Choroid plexus epithelial cell (primary cell): ENCODE measurements at places on chromosomes 7 and 10.

GRCh38 chr7:74371381-74372341 lies 82.0 kb upstream of the GTF2IRD1 start:
- no peak for DNase-seq

DNA sequence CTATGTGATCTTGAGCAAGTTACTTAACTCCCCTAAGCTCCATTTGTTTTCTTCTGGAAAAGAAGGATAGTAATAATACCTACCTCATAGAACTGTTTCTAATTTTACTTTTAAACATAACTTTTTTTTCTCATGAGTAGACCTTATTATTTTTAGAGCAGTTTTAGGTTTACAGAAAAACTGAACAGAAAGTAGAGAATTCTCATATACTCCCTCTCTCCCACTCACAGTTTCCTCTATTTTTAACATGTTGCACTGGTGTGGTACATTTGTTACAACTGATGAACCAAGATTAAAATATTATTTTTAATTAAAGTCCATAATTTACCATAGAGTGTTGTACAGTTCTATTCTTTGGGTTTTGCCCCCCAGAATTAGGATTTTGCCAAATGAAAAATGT lies 221.3 kb upstream of the CSTF2T start:
- DNase-seq = no peak

DNA sequence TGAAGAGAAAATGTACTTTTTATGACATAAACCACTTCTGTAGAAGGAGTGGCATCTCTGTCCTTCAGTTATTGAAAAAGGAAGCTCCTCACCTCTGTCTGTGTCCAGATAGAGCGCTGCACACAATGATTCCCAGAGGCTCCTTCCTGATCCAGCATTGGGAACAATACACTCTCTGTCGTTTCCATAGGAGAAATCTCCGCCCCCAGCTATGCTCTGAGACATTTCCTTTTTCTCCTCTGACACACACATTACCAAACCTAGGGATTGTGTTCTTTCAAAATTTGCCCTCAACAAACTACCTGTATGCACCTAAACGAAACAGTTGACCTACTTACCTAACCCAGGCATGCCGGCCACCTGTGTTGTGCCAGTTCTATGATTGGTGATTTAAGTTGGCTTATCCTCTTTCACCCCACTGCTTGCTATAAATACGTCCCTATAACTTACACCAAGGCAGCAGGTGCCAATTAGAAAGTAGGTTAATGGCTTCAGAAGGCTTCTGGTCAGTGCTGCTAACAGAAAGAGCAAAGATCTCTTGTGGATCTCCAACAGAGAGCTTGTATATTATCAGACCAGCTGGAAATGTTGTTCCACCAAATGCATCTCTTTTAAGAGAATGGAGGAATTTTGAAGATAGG lies 140.1 kb upstream of the JCAD start:
- DNase-seq = no peak

DNA sequence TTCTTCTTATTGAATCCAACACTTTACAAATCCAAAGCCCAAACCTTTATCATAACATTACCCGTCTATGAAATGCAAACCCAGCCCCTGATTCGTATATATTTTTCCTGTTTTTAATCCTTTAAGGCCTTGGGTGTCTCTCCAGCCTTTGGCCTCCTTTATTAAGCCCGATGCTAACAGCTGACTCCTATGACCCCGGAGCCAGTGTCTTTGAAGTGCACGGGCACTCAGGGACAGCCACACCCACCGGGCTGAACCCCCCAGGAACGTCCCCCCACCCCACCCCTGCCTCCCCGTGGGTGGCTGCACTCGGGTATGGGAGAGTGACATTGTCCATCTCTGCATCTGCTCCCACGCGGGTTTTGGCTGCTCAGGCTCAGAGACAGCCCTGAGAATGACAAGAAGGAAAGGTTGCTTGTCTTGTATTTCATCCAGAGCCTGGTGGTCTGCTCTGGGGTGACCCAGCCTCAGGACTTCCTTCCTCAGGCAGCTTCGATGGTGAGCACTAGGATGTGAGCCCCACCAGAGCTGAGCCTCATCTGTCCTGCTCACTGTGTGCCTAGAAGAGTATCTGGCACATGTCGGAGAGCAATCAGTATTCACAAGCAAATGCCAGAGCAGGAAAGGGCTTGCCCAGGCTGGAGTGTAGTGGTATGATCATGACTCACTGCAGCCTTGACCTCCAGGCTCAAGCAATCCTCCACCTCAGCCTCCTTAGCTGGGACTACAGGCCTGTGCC lies 210.4 kb downstream of the SKIDA1 start:
- DNase-seq = peak; percentile 78

GRCh38 chr10:105615715-105616365 lies 974.8 kb downstream of the SORCS3 start:
- DNase-seq = peak; percentile 1

DNA sequence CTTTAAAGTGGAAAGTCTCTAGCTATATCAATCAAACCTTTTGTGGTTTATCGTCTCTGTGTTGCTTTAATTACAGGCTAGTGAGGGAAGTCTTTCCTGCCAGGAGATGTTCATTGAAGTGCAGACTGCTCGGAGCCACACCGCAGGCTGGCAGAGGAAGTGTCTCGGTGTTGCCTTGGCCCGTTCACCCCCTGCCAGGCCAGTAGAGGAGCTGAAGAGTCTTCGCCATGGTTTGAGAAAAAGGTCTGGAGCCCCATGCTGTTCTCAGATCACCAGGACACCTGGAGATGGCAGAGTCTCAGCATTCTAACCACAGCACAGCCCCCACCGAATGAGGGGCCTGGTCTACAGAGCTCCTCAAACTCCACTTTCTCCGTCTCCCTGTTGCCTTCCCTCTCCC lies 275.9 kb upstream of the PLPP4 start:
- no peak for DNase-seq

GRCh38 chr10:5630112-5630436 lies 36.3 kb downstream of the ASB13 start:
- no peak for DNase-seq

DNA sequence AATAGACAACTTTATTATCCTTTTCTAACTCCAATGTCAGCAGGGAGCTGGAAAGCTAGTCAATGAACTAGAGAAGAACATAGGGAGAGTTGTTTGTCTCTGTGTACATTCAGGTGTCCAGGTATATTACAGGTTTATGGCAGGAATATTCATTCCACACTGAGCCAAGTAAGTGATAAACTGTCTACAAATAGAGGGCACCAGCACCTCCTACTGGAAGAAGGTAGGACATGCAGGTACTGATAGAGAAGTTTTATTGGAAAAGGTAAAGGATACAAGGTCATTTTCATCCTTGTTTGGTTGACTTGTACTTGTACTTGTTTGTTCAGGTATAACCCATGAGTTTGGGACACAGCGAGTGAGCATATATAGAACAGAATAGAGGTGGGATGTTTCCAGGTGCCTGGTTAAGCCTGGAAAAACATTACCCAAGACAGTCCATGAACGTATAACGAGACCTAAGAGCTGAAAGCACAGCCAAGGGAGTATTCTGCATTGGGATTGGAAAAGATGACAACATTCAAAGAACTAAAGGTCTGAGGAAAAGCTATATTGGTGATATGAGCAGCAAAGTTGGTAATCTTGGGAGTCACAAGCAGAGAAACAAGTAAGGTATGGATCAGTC lies 61.4 kb upstream of the PPP1R3C start:
- DNase-seq = peak; percentile 68

DNA sequence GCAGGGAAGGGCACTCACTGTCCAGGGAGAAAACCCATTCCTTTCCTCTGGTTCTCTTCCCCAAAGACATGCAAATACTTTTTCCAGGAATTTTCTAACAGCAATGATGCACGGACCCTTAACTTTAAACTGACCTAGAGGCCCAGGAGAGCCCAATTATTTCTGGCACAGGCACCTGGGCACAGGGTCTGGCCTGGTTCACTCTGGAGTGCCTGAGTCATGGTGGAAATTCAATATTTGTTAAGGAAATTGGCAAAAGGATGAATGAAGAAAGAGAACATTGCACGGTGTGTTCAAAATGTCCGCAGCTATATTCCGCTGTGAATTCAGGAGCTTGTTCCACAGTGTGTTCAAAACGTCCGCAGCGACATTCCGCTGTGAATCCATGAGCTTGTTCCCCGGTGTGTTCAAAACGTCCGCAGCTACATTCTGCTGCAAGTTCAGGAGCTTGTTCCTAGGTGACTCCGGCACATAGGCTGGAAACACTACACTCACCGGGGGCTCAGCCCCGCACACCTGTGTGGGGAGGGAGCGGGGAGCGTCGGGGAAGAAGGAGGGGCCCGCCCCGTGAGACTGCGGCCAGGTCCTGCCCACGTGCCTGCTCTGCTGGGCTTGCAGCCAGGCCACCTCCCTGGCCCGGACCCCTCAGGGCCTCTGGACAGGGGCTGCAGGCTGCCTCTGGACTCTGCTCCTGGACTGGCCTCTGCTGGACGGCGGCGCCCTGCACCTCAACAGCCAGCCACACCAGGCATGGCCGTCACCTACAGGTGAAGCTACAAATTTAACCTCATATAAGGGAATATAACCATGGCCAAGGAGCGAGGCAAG lies 72.0 kb upstream of the FAM20C start:
- DNase-seq = no peak

DNA sequence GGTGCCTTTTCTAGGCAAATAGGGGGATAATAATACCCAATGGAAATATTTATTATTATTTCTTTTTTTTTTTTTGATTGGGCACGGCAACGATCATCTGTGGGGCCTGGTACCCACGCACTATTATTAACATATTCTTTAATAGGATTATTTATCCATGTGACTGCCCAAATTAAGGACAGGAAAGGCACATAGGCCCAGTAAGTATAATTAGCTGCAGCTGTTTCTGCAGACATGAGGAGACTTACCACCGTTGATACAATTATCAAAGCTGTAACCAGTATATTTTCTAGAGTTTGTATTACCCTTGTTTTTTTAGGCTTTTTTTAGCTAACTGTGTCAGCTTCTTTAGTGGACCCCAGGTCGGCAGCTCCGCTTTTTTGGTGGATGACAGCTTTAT lies 25.2 kb upstream of the GUSB start:
- no peak for DNase-seq

DNA sequence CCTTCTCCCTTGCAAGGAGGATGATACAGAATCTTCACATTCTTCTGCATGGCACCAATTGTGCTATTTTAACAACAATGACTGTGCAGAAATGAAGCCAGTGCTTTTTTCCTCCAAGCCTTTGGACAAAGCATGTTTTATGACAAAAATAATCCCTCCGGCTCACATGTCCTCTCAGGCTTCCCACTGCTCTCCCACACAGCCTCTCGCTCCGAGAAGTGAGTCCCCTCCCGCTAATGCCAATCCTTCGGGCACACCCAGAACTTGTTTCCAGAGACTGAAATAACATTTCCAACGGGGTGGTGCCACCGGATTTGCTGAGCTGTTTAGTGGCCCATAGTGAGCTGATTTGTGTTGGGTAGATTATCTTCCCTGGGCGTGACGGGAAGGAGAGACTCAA lies 35.8 kb downstream of the RBM17 start:
- no peak for DNase-seq

DNA sequence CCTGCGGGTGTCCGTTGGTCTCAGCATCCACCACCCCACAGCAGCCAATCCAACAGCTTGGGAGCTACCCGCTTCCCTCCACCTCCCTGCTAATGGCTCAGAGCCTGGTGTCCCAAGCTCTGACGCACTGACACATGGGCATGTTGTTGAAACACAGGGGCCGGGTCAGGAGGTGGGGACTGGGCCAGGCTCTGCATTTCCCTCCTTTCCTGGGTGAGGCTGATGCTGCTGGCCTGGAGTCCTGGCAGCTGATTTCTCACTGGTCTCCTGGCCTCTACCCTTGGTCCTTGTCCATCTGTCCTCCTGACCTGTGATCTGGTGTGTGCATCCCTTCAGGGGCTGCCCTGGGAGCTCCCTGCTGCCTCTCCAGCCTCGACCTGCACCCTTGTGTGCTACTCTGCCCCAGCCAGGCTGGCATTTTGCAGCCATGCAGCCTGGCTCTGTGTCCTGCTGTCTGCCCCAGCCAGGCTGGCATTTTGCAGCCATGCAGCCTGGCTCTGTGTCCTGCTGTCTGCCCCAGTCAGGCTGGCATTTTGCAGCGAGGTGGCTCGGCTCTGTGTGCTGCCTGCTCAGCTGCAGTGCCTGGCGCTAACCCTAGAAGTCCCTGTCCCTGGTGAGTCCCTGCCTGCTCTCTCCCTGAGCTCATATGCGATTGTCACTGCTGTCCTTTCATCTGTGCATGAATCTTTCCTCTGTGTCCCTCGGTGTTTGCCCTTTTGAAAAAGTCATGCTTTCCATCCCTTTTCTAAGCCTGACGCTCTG lies 14.0 kb downstream of the AMZ1 start:
- peak; percentile 26 for DNase-seq

- peak; percentile 80 for DNase-seq
Observed at GRCh38 chr7:155804897-155805825, 7.1 kb downstream of the SHH start.

GRCh38 chr10:71065659-71066058 lies 146.7 kb upstream of the UNC5B start:
- no peak for DNase-seq

DNA sequence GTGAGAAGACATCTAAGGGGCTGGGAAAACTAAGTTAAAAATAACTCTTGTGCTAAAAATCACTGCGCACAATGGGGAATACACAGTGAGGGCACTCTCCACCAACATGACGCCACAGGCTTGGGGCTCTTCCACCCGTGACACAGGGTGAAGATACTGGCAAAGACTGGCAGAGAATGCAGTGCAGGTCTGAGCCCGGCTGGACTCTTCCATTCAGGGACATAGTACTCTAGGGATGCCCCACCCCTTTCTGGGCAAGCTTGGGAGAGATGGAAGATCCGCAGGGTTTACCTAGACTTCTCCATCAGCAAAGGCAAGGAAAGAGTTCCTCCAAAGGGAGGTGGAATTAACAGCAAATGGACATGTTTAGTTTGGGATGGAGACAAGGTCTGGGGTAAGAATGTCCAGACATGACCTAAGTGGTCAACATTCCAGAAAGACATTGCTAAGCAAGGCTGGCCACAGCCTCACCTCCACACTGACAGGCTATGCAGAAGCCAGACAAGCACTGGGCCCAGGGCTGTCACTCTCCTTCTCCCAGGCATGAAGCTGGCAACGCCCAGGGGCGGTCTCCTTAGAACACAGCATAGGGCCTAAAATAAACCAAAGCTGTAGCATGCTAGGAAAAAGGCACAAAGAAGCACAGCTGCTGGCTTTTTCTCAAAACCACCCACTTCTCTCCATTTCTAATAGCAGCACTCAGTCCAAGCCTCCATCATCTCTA lies 28.1 kb downstream of the XPNPEP1 start:
- peak; percentile 73 for DNase-seq

DNA sequence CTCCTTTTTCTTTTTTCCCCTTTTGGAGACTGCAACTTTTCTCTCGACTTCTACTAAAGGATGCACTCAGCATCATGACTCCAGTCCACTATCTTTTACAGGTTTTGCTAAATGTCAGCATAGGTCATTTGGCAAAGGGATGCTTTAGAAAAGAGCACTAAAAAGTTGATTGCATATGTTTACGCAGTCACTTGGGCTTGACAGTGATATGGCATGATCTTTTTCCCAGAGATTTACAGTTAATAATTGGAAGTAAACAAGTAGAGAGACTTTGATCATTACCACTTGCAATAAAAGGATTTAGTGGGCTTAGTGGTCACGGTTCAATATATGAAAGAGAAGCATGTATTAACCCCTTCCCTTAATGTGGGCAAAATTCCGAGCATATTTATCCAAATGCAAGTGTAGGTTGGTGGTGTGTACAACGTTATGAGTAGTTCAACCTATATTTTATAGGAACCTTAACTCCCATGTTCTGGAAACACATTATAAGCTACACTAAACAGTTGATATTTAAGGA lies 1.8 kb downstream of the BMI1 start:
- no peak for DNase-seq
